Activated T-cell treated with anti-CD3 and anti-CD28 coated beads for 4 hours (primary cell): ENCODE measurements at places on chromosomes 5 and 9.

GRCh38 chr5:64158827-64159226, 6.8 kb upstream of the RNF180 start:
- no peak for DNase-seq

DNA sequence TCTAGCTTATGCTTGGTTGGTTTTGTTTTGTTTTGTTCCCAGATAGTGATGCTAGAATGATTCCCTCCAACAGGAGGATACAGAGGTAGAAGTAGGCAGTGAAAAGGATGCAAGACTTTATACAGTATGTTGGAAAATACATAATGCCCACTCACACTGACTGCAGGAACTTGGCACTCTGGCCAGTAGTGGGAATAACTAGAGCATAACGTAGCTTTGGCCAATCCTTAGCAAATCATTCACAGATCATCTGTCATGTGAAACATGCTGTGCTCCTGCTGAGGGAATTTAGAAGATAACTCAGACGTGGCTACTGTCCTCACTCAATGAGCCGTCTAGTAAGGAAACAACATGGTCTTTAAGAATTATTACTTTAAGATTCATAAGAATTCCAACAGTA, 13.5 kb downstream of the CFAP90 start:
- DNase-seq, result no peak

GRCh38 chr9:27572918-27573633, at the start of gene C9orf72:
C9orf72 (minus strand) TSS chr9:27573481; CDS start chr9:27567120, 6,361 bp downstream.
- DNase-seq, result peak; percentile 87

GRCh38 chr5:143041972-143042770, 272.0 kb downstream of the ARHGAP26 start:
- no peak for DNase-seq

DNA sequence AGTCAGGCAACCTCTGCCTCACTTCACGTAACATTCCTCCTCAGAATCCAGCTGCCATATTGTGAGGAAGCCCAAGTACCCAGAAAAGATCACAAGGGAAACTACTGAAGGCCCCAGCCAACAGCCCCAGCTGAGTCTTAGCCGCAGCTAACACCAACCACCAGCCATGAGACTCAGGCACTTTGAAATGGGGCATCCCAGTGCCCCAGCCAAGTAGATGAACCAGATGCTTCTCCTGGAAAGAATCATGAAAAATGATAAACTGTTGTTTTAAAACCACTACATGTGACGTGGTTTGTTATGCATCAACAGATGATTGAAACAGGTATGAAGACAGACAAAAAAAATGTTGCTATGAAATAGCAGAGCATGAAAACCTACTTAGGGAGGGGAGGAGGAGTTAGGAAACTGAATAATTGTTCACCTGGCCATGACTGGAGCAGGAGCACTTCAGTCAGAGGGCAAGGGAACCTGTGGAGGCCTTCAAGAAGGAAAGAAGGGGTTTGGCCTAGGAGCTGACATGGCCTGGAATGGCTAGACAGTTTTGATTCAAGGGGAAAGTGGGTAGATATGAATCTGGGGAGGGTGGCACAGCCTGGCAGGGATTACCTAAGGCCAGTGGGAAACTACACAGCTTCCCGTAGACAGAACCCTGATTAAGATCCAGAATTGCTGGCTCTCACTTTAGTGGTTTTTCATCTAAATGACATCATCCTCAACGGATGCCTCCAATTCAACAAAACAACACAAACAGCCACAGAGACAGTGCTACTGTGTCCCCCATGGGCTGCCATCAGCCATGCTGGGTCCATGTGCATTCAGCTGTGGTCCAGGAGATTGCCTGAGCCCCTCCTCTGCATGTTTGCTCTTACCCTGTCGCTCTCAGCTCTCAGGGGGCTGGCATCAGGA, 211.6 kb downstream of the SYK start:
- no peak for DNase-seq

GRCh38 chr9:130336027-130336610, 70.6 kb downstream of the HMCN2 start:
- no peak for DNase-seq

- no peak for DNase-seq
Measured at GRCh38 chr9:82209797-82210470, 221.4 kb downstream of the SPATA31D1 start.

GRCh38 chr9:133850161-133850560, 112.0 kb upstream of the SARDH start:
- no peak for DNase-seq

DNA sequence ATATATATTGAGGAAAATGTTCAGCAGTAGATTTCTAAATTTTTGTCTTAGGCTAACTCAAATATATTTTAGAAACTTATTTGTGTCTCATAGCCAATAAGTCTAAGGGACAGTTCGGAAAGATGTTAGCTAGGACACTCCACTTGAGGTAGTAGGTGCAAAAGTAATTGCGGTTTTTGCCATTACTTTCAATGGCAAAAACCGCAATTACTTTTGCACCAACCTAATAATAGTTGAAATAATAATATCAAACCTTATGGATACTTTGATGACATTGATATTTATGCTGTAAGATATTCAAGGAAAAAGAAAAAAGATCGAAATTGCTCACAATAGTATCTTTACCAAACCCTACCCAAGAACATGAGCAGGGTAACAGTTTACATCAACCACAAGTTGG, 555.5 kb upstream of the ST8SIA4 start:
- no peak for DNase-seq

DNA sequence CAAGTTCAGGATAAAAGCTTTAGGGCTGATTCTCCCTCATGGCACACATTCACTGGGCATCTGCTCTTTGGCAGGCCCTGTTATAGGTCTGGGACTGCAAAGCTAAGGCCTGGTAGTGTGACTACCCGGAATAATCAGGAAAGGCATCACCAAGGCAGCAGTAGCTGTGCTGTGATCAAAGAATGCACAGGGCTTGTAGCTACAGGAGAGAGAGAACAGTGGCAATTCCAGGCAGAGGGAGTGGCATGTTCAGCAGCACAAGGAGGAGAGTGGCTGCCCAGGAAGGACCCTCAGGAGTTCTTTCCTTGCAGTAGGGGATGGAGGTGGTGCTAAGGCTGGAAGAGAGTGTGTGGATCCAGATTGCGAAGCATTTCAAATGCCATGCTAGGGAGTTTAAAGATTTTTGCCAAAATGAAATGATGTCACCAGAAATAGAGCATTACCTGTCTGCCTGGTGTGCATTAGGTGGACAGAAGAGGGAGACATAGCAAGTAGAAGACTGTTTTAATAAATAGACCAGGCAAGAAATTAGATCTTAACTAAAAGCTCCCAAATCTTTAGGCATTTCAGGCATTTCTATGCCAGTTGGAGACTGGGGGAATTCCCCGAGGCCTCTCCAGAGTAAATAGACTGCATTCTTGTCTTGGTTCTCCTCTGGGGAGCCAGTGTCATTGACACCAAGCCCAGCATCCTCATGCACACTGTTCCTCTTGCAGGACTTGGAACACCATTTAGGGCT, 69.1 kb downstream of the GPR21 start:
- no peak for DNase-seq

- no peak for DNase-seq
Measured at GRCh38 chr9:114583371-114584155, 4.0 kb upstream of the ATP6V1G1 start.

GRCh38 chr5:106290841-106291240, 1379.9 kb downstream of the EFNA5 start:
- no peak for DNase-seq

GRCh38 chr5:82717738-82718137, 359.5 kb downstream of the TMEM167A start:
- DNase-seq, result no peak

GRCh38 chr9:36854034-36854433, 180.0 kb downstream of the PAX5 start:
- DNase-seq, result no peak

GRCh38 chr5:54412913-54413312, 42.6 kb upstream of the HSPB3 start:
- DNase-seq, result no peak

- DNase-seq, result no peak
Measured at GRCh38 chr9:134773842-134774241, 106.8 kb upstream of the FCN2 start.

DNA sequence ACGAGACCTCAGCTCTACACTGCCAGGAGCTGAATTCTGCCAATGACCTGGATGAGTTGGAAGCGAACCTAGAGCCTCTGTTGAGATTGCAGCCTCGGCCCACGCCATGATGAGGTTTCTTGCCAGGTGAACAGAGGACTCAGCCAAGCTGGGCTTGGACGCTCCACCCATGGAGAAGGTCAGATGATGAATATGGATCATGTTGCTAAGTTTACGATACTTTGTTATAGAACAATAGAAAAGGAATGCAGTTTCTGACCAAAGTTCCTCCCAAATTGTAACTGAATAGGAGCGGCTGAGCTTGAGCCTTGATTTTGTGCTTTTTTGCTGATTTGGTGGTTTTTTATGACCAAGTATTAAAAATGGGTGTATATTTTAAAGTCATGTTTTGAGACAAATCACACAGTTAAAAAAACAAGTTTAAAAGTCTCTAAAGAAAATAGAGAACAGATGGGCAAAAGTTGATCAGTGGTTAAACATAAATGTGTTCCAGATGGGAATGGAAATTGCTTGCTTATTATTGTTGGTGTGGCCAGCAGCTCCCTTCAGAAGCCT, 32.9 kb downstream of the ROPN1L start:
- DNase-seq, result no peak

DNA sequence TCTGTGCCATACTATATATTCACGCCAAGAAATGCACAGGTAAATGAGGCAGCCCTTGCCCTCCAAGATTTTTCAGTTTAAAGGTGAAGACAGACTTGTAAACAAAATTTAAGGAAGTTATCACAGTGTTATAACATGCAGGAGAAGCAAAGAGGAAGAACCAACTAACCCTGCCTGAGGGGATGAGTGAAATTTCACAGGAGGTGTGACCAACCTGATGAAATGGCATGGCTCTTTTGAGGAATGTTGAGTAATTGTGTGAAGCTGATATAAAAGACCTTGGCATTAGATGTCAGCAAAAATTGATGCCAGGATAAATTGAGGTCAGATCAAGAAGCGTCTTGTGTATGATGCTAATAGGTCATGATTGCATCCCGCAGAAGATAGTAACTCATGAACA, 86.5 kb downstream of the HCN1 start:
- no peak for DNase-seq

DNA sequence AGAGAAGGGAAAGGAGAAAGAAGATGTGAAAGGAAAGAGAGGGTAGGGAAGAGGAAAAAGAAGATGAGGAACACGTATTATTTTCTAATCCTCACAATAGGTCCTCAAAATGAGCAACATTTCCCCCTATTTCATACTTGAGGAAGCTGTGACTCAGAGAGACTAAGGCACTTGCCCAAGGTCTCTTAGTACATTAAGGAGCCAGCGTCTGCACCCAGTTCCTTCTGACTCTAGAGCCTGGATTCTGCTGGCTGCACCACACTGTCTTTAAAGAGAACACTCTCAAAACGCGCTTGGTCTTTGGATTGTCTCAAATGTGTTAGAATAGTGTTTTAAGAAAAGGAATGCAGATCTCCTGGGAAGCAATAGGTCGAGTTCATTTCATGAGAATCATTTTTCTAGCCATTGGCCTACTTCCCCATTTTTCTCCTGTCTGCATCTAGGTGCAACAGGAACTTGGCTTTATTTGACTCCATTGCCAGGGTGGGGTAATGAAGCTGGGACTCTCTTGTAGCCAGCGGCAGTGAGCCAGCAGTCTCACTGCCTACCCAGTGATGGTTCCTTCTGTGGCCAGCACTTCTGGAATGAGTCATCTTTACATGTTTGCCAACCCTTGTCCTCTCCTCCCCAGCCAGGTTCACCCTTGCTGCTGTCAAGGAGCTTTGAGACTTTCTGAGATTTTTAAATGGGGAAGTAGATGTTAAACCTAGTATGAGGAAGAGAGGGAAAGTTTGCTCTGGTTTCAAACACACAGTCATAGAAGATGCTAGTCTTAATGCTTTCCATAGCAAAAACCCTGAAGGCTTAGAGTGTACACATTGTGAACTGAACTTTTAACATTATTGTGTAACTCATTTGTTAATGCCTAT, 82.7 kb downstream of the DOCK8 start:
- DNase-seq, result no peak

DNA sequence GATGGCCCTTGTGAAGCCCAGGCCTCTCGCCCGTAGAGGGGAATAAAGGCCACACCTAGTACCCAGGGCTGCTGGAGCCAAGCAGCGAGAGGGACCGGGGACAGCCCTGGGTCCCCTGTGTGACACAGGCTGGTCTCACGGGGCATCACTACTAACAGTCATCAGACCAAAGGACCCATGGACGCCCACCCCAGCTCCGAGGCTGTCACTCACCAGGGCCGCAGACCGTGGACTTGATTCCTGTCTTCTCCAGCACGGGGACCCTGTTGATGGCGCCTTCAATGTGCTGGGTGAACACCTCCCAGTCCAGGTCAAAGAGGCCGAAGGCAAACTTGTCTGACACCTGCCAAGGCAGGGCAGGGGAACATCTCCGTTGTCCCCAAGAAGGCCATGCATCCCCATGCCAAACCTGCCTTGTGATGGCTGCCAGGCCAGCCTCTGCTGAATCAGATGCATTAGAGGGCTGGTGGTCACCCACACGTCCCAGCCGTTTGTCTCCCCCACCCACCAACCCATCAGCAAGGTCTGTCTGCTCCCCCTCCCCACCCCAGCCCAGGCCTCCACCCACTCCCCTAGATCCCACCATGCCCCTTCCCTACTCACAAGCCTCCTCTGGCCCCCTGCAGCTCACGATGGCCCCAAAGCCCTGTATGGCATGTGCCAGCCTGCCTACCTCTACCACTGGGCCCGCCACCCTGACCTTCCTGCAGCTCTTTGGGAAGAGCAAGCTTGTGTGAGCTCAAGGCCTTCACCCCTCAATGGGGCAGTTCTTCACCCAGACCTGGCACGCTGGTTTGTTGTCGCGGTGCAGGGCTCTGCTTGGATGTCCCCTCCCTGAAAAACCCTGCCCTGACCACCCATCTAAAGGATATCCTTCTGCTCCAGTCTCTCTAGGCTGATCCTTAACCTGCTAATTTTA, 20.8 kb downstream of the SARDH start:
- no peak for DNase-seq

GRCh38 chr9:36485647-36486328, 85.7 kb upstream of the RNF38 start:
- no peak for DNase-seq

- no peak for DNase-seq
Measured at GRCh38 chr5:71748360-71748759, 29.3 kb downstream of the CARTPT start.

GRCh38 chr5:172370237-172370640, 84.1 kb downstream of the SH3PXD2B start:
- no peak for DNase-seq

GRCh38 chr5:75242067-75242466, 5.4 kb upstream of the ANKRD31 start:
- no peak for DNase-seq

GRCh38 chr5:156893517-156893916, 43.4 kb downstream of the PPP1R2B start:
- no peak for DNase-seq

- DNase-seq, result no peak
Measured at GRCh38 chr5:137405393-137405792, 93.7 kb downstream of the SPOCK1 start.

DNA sequence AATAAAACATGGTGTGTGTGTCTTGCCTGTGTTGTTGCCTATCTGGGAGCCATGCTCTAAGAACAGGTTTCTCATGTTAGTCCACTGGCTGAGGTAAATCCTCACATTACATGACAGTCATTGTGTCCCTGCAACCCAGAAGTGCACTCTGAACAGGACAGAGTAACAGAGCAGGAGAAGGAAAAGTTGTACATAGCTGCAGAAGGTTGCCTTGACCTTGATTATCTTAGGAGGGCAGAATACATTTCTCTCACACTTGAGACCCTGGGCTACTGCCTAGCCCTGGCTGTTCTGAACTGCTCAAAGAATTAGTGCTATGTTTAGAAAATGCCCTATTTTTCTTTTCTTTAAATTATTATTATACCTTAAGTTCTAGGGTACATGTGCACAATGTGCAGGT, 16.9 kb downstream of the ZNF189 start:
- no peak for DNase-seq
